NCI-H2171 (cell line): ENCODE measurements at places on chromosomes 5 and 9.

DNA sequence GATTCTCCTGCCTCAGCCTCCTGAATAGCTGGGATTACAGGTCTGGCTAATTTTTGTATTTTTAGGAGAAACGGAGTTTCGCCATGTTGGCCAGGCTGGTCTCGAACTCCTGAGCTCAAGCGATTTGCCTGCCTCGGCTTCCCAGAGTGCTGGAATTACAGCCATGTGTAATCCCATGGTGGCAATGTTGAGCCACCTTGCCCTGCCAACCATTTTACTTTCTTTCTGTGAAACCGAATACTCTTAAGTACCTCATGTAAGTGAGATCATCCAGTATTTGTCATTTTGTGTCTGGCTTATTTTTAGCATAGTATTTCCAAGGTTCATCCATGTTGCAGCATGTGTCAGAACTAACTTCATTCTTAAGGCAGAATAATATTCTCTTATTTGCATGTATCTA lies 8.2 kb downstream of the PRRC2B start:
- peak; percentile 47 for DNase-seq

- DNase-seq: no peak
These were observed 16.6 kb downstream of the ATOX1 start for GRCh38 chr5:151741678-151742423.

DNA sequence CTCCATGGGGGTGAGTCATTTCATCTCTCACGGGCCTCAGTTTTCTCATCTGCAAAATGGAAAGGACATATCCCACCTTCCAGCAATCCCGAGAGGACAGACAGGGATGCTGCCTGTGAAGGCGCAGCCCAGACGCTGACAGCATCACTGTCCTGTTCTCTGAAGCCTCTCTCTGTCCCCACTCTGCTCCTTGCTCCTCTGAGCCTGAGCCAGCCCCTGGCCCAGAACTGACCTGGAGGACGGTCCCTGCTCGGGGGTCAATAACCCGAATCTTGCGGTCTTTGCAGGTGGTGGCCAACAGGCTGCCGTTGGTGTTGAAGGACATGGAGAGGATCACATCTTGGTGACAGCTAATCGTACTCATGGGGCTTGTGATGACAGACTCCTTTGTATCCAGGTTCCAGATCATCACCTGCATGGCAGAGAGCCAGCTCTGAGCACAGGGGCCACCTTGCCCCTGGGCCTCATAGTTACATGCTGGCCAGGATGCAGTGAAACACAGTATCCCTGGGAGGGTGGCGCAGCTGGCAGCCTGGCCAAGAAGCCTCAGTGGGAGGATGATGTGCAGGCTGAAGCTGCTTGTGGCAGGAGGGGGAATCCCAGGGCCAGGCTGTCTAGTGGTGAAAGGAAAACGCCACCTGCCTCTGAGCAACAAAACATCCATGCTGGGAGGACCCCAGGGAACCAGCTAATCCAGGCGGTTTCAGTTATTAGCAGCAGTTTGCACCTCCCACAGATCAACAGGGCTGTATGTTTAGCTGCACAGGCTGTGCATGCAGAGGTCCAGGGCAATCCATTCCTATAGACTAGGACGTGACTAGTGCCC lies 14.0 kb upstream of the TRIM14 start:
- peak; percentile 85 for DNase-seq

- no peak for DNase-seq
These were observed 722 bp downstream of the CDC42SE2 start for GRCh38 chr5:131264451-131265099.

DNA sequence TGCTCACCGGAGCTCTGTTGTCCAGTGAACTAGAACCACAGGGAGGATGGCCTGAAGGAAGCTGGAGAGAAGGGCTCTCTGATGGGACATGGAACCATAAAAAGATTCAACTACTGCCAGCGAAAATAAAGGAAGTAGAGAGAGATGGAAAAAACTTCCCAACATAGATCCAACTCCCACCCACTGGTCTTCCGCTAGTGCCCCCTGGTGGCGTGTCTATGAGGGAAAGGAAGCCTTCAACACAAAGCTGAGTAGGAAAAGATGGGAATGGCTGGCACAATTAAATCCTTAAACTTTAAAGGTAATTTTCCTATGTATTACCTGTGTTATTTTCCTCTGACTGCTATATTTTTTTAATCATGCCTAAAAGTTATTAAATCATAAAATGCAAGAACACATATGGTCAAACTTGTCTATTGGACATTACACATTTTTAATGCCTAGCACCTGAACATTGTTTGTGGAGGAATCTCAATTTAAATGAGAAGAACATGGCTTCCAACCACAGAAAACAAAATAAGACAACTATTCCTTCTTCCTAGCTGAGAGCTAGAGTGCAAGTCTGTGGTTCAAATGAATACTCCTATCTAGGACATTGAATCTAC lies 51.5 kb downstream of the CEP120 start:
- DNase-seq: no peak

GRCh38 chr5:80961376-80962281 lies 1.5 kb downstream of the RASGRF2 start:
- no peak for DNase-seq

- DNase-seq: no peak
These were observed 67.1 kb upstream of the SNX2 start for GRCh38 chr5:122707796-122708195.

GRCh38 chr9:108262836-108263235 lies 593.0 kb downstream of the ACTL7B start:
- no peak for DNase-seq

DNA sequence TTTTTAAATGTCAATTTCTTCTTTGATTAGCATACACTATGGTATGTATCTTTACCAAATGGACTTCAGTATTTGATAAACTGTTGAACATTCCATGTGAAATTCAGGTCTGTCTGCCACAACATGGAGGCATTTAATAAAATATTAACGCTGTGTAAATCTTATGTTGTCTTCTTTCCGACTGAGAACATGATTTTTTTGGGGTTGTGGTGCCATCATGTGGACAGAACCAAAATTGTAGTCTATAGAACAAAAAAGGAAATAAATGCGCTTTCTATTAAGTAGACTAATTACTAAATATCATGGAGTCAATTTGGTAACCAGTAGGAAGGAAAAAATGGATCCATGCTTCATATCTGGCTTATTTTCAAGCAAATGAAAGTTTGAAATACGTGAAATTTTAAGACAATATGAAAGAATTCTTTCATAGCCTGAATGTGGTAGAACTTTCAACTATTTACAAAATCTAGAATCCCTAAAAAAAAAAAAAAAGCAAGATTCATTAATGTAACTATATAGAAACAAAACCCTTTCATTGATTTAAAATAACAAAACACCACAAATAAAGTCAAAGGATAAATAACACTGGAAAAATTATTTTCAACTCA lies 2.8 kb upstream of the PLK2 start:
- DNase-seq: no peak

- no peak for DNase-seq
These were observed 823 bp downstream of the ST6GALNAC6 start for GRCh38 chr9:127898433-127899127.

- no peak for DNase-seq
These were observed 176.3 kb upstream of the SEMA6A start for GRCh38 chr5:116750631-116751580.

DNA sequence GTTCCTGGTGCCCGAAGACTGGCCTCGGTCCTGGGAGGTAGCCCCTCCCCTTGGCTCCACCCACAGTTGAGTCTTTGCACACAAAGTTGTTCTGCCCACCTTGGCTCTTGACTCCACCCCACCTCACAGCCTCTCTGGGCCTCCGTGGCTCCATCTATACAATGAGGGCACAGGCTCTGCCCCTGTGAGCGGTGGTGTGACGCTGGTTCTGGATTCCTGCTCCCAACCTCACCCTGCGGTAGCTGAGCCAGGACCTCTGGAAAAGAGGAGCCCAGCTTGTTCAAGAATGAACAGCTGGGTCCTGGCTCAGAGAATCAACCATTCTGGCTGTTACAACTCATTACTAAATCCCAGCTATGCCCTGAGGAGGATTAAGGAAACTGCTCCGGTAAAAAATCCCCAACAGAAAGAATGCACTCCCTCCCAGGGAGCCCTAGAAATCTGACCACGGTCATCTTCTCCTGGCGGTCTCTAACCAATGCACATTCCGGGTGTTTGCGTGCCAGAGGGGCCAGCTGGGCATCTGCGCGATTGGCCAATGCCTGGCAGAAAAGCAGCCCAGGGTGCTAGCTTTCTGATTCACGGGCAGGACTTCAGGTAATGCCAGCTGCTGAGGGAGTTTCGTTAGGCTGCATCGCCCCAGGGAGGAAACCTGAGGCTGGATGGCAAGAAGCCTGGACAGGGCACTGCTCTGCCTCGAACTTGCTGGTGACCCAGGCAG lies 9.9 kb upstream of the GRHPR start:
- no peak for DNase-seq

DNA sequence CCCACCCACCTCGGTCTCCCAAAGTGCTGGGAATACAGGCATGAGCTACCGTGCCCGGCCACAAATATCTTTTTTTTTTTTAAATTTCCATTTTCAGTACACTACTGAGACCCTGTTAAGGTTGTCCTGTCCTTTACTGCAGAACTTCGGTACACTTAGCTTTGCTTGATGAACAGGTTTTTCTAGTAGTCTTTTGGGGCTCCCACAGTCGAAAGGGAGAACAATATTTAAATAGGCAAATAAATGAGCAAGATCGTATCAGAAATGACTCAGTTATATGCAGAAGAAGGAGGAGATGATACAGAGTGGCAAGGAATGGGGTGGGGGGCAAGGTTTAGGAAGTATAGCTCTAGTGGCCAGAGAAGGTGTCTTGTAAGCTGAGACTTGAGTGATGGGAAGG lies 52.7 kb downstream of the MSX2 start:
- DNase-seq: no peak

DNA sequence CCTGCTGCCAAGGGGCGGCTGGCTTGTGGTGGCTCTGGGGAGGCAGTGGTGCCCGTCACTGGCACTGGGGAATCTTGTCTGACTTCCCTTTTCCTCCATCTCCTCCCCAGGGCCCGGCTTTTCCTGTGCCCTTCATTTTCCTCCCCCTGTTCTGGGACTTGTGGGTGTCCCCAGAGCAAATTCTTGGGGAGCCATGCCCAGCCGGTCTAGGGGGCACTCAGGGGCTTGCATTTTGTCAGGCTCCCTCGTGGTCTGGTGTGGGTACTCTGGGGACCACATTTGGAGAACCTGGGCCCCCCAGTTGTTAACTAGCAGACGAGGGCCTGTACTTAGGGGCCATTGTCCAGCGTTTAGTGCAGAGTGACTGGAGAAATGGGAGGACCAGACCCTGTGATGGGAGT lies 105.2 kb upstream of the IER5L start:
- DNase-seq: no peak

DNA sequence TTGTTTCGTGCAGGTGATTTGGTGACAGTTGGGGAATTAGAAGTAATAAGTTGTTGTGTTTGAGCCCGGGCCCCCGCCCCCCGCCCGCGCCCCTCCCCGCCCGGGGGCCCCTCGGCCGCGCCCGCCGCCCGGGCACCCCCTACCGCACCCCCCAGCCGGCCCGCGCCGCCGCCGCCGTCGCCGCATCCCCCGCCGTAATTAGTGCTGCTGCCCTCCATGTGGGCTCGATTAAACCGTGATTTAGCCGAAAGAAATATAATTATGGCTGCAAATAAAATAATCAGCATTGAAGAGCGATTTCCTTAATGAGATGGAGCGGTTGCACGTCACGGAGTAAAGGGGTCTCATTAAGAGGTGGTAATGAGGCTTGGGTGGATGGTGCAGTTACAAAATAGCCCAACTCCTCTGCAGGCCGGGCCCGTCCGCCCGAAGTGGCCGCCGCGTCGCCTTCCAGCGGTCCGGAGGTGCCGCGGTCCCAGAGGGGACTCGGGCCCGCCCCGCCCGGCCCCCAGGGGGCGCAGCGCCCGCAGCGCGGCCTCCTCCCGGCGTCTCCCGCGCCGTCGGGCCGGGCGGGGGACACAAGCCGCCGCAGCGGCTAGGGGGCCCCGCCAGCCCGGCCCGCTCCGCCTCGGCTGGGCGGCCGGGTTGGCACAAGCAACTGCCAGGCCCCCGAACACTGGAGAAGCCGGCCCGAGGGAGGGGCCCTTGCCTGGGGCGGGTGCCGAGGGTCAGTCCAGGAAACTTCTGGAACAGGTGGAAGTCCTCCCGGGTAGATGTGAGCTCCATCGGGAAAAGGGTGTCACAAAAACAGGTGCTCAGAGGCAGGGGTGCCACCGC lies 6.9 kb upstream of the OTP start:
- no peak for DNase-seq

- DNase-seq: no peak
These were observed 10.5 kb upstream of the EPB41L4B start for GRCh38 chr9:109331353-109331752.

DNA sequence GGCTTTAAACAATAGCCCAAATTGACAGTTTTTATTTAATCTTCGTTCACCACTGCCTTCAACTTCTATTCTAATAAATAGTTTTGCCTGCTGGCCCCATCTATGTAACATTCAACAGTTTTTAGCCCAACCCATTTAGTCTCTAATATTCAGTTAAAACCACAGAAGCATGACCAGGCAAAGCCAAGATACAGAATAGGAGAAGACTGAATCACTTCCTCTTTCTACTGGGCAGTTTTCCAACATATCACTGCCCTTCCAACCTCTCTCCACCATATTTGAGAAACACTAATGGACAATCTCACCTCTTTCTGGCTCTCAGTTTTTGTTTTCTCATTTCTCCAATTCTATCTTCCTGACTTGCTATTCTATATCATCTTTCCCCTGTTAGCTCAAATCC lies 352.9 kb downstream of the DNAH5 start:
- DNase-seq: no peak

GRCh38 chr5:126395198-126395597 lies 28.0 kb upstream of the GRAMD2B start:
- no peak for DNase-seq

DNA sequence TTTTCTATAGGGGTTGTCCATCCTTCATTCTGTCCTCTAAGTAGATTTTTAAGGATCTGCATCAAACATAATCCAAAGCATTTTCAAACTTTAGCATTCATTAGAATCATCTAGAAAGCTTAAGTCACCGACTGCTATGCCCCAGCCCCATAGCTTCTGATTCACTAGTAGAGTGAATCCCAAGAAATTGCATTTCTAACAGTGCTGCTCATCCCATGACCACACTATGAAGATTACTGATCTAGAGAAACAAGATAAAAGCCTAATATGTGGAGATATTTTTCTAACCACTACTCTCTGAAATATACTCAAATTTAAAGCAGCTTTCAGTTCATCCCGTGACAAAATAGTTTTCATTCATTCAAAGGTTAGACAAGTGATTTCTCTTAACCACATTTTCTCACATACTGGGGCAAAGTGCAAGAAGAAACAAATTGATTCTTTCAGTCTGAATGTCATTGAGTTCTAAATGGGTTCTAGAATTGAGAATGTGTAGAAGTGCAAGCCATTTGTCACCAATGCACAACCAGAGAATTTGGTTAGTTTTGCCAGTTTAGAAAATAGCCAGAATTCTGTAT lies 286.9 kb upstream of the CD180 start:
- DNase-seq: no peak

GRCh38 chr5:112684737-112685136 lies 52.9 kb upstream of the APC start:
- DNase-seq: no peak

DNA sequence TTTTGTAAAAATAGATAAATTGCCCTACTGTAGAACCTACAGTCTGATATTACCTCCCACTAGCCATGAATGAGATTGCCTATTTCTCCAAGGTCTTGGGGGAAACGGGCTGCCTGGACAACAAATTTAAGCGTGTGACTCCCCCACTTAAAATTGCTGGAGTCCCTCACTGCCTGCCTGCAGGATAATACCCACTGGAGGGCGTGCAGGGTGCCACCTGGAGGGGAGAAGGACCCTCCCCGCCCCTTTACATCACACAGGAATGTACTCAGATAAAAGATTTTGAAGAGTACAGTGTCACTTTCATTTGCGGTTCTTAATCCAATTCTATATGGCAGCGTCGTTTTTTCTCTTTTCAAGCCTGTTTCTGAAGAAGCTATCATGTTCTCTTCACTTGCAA lies 6.2 kb upstream of the TRIM7 start:
- DNase-seq: no peak
